Stimulated activated naive CD4-positive, alpha-beta T cell treated with Interleukin-2 at 50 U/mL for 16 hours (primary cell): ENCODE measurements at places on chromosomes 2 and 18.

- DNase-seq: no peak
Observed at GRCh38 chr2:74902281-74902860, 56.1 kb upstream of the POLE4 start.

DNA sequence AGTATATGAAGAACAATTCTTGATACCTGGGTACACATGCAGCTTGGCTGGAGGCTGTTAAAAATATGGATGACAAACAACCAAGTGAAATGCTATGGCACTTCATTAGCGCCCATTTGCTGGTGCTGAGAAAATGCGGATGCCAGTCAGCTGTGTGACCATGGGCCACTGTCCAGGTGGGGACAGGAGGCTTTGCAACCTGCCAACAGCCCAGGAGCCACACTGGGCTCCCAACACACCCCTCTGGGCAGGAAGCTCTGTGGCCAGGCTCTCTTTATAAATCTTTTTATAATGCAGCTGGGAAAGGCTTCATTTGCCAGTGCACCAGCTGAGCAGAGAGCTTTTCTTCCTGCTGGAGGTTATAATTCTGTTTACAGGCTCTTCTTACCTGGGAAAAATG lies 19.9 kb downstream of the RNF144A start:
- DNase-seq: no peak

DNA sequence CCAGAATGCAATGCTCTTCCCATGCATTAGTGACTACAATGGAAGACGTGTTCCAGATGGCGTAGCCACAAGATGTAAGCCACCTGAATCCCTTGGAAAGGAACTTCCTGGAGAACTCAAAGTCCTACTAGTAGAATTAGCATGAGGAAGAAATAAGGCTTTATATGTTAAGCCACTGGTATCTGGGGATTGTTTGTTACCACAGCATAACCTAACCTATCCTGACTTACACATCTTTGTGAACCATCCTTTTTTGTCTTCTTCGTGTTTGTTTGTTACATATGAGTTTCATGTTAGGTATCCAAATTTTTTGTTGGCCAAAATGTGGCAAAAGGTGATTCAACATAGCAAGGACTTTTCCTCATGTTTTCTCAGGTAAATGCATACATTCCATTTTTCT lies 188.9 kb downstream of the C1D start:
- DNase-seq: no peak

DNA sequence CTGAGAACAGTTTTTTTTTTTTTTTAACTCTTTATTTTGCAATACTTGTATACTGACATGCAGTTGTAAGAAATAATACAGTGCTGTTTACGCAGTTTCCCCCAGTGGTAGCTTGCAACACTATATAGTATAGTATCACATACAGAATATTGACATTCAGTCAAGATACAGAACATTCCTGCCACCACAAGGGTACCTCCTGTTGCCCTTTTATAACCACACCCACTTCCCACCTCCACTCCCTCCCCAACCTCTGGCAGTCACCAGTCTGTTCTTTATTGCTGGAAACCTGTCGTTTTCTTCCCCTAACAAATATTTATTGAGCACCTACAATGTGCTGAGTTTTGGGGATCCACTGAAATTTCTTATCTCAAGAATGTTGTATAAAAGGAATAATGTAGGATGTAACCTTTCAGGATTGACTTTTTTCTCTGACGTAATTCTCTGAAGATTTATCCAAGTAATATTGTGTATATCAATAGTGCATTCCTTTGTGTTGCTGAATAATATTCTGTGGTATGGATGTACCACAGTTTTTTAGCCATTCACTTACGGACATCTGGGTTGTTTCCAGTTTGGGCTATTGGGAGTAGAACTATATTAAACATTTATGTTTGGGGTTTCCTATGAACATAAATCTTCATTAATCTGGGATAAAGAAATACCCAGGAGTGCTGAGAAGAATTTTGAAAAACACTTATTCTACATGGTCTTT lies 51.4 kb upstream of the EML6 start:
- no peak for DNase-seq

- no peak for DNase-seq
Observed at GRCh38 chr2:29134933-29135332, 19.7 kb downstream of the CLIP4 start.

DNA sequence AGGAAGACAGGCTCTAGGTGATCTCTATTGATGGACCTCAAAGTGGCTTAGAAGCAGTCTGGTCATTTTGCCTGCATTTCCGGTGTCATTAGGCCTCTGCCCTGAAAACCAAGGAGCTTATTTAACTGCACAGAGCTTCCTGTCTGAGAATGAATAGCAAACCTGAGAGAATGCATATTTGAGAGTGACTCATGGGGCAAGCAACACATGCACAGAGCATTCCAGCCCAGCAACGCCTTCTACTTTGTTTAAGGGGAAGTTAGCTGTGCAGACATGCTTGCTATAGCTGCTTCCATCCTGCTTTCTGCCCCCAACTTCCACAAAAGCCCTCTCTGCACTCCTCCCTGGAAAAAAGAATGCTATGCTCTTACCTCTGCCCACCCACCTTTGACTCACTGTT lies 232.8 kb downstream of the GRB14 start:
- DNase-seq: no peak

DNA sequence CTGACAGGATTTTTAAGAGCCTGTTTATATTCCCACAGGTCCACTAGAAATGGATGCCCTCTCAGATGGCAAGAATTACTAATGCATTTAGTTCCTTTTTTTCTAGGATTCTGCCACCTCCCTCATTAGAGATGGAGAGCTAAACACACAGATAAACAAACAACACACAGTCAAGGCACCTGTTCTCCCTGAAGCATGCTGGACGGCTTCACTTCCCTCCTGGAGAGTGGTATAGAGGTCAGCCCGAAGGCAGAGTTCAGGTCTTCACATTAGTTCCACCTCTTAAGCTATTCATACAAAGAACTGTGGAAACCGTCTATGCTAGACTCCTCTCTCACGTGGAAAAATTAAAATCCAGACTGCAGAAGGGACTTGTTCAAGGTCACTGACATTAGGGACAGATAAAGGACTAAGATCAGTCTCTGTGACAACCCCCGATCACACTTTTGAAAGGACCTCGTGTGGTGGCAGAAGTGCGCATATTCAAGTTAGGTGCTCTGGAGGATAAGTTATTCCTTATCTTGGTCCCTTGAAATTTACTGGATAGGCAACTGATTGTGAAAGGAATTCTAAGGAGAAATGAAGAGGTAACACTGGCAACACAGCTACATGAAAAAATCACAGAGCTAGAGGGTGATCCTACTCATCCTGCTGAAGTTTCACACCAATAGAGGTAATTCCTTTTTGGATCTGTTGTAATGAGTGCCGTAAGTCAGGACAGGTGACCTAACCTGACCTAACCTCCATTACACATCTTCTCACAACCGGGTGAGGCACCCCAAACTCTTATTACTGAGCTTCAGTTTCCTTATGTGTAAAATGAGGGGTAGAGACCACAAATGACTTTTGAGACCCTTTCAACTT lies 75.1 kb downstream of the SPRED2 start:
- DNase-seq: no peak

DNA sequence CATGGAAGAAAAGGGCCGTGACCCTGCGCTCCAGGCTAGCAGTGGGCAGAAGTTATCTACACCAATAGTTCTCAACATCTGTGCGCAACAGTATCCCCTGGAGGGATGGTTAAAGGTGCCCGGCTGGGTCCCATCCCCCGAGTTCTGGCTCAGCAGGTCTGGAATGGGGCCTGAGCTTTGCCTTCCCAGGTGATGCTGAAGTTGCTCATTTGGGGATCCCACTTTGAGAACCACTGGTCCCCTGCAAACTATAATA lies 31.1 kb downstream of the DNMT3A start:
- DNase-seq: no peak

DNA sequence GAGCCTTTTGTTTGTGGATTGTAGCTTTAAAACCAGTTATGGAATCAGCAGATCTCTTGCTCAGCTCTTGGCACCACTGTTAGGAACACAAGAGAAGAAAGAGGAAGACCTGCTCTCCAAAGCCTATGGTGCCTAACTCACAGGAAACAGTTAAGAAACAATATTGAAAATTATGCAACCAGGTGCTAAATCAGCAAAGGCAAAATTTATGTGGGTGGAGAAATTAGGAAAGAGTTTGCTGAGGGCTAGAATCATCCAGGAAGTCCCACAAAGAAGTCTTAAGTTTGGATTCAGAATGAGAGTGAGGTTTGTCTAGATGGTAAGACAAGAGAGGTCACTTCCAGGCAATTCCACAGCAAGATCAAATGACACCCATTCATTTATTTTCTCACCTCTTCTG lies 49.4 kb downstream of the AOX1 start:
- DNase-seq: no peak

DNA sequence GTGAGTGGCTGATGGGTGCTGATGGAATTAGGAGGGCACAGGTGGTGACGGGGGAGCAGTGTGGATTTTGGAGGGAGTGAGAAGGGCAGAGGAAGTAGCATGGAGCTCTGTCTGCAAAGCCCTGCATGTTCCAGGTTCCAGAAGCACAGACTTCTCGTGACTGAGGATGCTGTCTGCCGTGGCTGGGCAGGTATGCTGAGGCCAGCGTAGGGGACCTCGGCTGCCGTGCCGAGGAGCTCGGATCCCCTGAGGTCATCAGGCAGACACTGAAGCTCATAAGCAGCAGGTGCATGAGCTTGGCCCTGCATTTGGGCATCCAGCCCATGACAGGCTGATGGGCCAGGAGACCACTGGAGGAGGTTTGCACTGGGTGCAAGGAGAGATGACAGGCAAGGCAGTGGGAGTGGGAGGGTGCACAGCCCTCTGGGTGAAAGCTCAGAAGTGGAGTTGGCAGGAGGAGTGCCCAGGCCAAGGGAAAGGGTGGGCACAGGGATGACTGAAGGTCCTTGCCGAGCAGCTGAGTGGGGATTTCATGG lies 215.3 kb downstream of the SH3RF3 start:
- DNase-seq: no peak

GRCh38 chr2:205990104-205990503 lies 95.9 kb downstream of the INO80D start:
- DNase-seq: no peak

DNA sequence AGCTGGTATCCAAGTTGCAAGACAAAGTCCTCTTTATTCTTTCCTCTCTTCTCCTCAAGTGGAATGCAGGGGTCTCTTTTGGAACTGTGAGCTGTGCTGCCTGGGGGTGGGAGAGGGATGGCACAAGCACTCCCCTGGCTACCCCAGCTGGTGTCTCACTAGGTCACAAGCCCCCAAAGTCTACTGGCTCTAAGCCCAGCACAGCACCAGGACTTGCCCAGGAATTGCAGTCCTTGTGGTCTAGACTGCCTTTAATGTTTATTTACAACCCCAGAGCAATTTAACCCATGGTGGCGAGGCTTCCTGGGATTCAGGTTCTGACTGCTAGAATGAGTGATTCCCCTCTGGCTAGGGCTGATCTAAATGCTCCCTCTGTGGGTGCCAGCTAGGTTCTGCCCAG lies 199.0 kb upstream of the STK17B start:
- no peak for DNase-seq

DNA sequence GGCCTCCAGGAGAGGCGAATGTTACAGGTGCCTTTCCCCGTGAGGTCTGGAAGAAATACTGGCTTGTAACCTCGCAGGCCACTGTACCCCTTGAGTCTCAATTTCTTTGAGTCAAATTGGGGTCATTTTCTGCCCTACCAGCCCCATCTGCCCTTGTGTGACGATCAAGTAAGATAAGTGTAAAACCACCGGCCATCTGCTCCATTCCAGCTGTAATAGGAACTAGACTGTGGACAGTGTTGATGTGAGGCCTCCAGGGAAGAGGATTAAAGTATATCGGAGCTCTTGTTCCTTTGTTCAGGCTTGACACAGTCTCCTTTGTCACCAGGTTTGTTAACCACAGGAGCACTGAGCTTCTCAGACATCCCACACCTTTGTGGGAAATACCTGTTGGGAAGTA lies 65.6 kb downstream of the MRPS9 start:
- DNase-seq: no peak

DNA sequence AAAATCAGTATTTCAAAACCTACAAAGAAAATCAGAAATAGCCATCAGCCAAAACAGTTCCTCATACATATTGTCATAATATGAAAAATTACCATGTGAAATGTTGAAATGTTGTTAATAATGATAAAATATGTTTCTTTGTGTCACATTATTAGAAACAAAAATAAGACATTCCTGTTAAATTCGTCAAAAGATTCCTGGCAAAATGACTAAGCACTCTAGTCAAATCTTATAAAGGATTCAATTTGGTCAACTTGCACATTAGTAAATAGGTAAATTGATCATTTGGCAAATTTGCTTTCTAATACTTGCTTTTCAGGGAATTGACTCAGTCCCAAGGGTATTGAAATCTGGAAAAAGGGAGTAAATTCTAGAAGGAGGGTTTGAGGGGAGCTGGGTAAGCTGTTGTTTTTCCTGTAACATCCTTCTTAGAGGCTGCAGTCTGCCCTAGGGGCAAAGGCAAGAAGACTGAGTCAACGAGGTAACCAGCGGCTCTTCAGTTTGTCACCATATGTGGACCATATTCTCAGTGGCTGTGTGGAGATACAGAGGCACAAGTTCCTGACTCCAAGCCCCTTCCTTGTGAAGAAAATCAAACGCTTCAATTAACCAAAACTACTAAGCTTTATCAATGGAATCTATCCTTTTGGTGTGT lies 482.3 kb downstream of the TNS1 start:
- no peak for DNase-seq
